ENCODE measurements at places on chromosomes 2 and 18. TPM values are rescaled to one million over a fixed set of nuclear protein-coding genes. Genes with fewer than 3 reads are reported as not detected.

KCNG3 gene
- total RNA-seq = 0.88 TPM

GAREM1 gene
- 20.7 TPM for total RNA-seq

PPM1B gene
- total RNA-seq = 39.8 TPM

LYPD6B gene
- total RNA-seq = 40.1 TPM

DTNB gene
- total RNA-seq = 11.8 TPM

REG3G gene
- 0.33 TPM for total RNA-seq

COLEC12 gene
- total RNA-seq = 61.3 TPM

CPS1 gene
- total RNA-seq = 33.2 TPM

MYO7B gene
- 5.0 TPM for total RNA-seq

RHOB gene
- 82.8 TPM for total RNA-seq

FAP gene
- 27.3 TPM for total RNA-seq

GRCh38 chr2:113105047-113105785 is 22.2 kb upstream of the IL1RN start:
- H3K27me3 ChIP-seq = peaks cover 19% of the 10 kb centered on the region
- no peak for DNase-seq
- H3K27ac ChIP-seq = no peak overlapping the region
- no peak overlapping the region for H3K4me3 ChIP-seq
- H3K36me3 ChIP-seq = no peaks in the 10 kb centered on the region
- no peaks in the 10 kb centered on the region for H3K4me1 ChIP-seq

- no peaks in the 10 kb centered on the region for H3K36me3 ChIP-seq
- H3K4me3 ChIP-seq = no peak overlapping the region
- no peaks in the 10 kb centered on the region for H3K27me3 ChIP-seq
- H3K27ac ChIP-seq = no peak overlapping the region
- H3K4me1 ChIP-seq = peaks cover 14% of the 10 kb centered on the region
These were observed 177.9 kb upstream of the LRP1B start for GRCh38 chr2:142308744-142309143.

DNA sequence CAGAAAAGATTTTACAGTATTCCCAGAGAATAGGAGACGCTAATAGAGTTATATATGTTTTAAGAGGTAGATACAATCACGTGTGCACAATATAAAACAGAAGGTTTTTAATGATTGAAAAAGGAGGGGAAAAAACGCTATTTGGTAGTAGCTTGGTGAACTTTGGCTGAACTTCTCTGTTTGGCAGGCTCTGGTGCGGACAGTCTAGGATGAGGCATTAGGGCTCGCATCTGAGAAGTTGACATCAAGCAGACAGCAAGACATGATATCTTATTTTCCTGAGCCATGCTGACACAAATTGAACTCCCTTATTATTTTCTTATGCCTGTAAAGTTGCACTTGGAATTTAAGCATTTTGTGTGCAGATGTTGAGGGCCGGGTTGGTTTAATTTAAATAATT is 176.6 kb downstream of the EN1 start:
- peaks cover 27% of the 10 kb centered on the region for H3K4me1 ChIP-seq
- H3K4me3 ChIP-seq = no peak overlapping the region
- no peak for DNase-seq

- peaks cover 12% of the 10 kb centered on the region for H3K36me3 ChIP-seq
- no peaks in the 10 kb centered on the region for H3K27me3 ChIP-seq
- no peak overlapping the region for H3K4me3 ChIP-seq
- no peak for DNase-seq
These were observed 37.4 kb upstream of the CYP20A1 start for GRCh38 chr2:203201426-203201825.

GRCh38 chr2:71473346-71474031 is 20.1 kb downstream of the DYSF start:
- H3K4me3 ChIP-seq = no peak overlapping the region
- H3K27ac ChIP-seq = no peak overlapping the region
- H3K27me3 ChIP-seq = peaks cover 18% of the 10 kb centered on the region
- no peak for DNase-seq

DNA sequence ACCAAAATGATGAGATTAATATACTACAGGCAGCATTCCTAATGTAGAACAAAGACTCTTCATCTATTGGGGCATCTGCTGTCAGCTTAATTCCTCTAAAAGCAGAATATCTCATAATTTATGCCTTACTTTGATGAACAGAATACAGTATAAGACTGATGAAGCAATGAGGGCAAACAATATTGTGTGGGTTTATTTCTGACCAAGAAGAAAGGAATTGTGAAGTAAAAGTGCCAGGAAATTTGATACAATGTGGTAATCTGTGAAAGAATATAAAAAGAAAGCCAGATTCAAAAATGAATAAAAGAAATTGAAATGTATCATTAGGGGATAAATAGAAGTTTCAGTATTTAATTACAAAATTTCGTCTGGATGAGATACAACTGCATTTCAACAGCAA is 78.8 kb upstream of the TTC21B start:
- H3K4me3 ChIP-seq = no peak overlapping the region
- H3K36me3 ChIP-seq = no peaks in the 10 kb centered on the region
- no peak for DNase-seq
- no peak overlapping the region for H3K27ac ChIP-seq
- no peaks in the 10 kb centered on the region for H3K27me3 ChIP-seq
- no peaks in the 10 kb centered on the region for H3K4me1 ChIP-seq

GRCh38 chr2:122681626-122682025 is 926.2 kb downstream of the TSN start:
- no peak for DNase-seq
- peaks cover 3% of the 10 kb centered on the region for H3K27me3 ChIP-seq
- H3K4me3 ChIP-seq = no peak overlapping the region
- no peaks in the 10 kb centered on the region for H3K36me3 ChIP-seq
- H3K4me1 ChIP-seq = no peaks in the 10 kb centered on the region
- no peak overlapping the region for H3K27ac ChIP-seq

GRCh38 chr2:105375001-105375561 is 23.8 kb downstream of the FHL2 start:
- DNase-seq = no peak
- H3K27ac ChIP-seq = peak overlapping the region; percentile 44
- H3K27me3 ChIP-seq = no peaks in the 10 kb centered on the region
- H3K4me1 ChIP-seq = peaks cover 49% of the 10 kb centered on the region

- no peaks in the 10 kb centered on the region for H3K4me1 ChIP-seq
- no peak overlapping the region for H3K27ac ChIP-seq
- no peak overlapping the region for H3K4me3 ChIP-seq
- H3K36me3 ChIP-seq = no peaks in the 10 kb centered on the region
- H3K27me3 ChIP-seq = peaks cover 4% of the 10 kb centered on the region
- no peak for DNase-seq
These were observed 17.1 kb upstream of the OSBPL6 start for GRCh38 chr2:178177066-178177679.

DNA sequence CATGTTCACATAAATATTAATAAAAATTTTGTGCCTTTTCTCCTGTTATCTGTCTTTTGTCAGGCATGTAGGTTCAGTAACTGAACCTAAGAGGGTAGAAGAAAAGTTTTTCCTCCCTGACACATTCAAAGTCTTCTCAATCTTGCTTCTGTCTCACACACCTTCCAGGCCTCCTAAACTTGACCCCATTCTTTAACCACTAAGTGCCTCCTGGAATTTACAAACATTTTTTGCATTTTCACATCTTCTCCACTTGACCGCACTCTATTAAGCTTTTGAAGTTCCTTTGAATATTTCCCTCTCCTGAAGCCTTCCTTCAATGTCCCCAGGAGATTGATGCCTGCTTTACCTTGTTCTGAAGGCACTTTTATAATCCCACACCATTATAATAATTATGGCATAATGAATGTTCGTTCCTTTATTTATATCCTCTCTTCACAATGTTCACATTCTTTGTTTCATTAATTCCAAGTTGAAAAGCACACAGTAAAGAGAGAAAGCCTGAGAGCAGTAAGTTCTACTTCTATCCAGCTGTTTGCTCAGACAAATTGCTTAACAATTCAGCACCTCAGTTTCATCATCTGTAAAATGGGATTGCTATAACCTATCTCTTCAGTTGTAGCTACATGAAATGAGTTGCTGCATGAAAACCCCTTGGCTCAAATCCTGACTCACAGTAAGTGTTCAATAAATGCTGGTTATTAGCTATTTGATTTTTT is 184.8 kb upstream of the KLHL29 start:
- H3K27ac ChIP-seq = no peak overlapping the region
- H3K4me3 ChIP-seq = no peak overlapping the region
- no peaks in the 10 kb centered on the region for H3K27me3 ChIP-seq
- no peaks in the 10 kb centered on the region for H3K36me3 ChIP-seq

- no peak overlapping the region for H3K4me3 ChIP-seq
- no peak overlapping the region for H3K27ac ChIP-seq
- peaks cover 5% of the 10 kb centered on the region for H3K36me3 ChIP-seq
- peaks cover 5% of the 10 kb centered on the region for H3K4me1 ChIP-seq
- no peaks in the 10 kb centered on the region for H3K27me3 ChIP-seq
- DNase-seq = no peak
These were observed 16.3 kb upstream of the GTF2A1L start for GRCh38 chr2:48601349-48601748.

- no peak for DNase-seq
- H3K27me3 ChIP-seq = peaks cover 18% of the 10 kb centered on the region
- H3K4me1 ChIP-seq = peaks cover 5% of the 10 kb centered on the region
- H3K4me3 ChIP-seq = no peak overlapping the region
- no peak overlapping the region for H3K27ac ChIP-seq
These were observed 174.2 kb downstream of the MIB1 start for GRCh38 chr18:21914739-21915319.

GRCh38 chr2:9249020-9249800 is 42.6 kb downstream of the ASAP2 start:
- peaks cover 4% of the 10 kb centered on the region for H3K36me3 ChIP-seq
- no peak for DNase-seq
- H3K27ac ChIP-seq = no peak overlapping the region
- H3K27me3 ChIP-seq = no peaks in the 10 kb centered on the region

DNA sequence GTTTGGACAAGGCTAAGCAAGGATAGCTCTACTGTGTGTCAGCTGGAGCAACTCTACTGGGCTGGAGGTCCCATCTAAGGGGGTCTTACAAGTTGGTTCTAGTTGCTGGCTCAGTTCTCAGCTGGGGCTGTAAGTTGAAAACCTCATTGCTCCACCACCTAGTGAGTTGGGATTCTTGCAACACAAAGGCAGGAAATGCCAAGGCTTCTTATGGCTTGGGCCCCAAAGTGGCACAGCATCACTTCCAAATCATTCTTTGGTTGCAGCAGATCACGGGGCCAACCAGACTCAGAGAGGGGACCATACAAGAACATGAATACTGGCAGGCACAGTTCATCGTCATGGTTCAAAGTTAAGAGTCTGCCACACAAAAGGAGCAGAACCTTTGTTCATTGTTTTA is 332.7 kb downstream of the LRRTM1 start:
- H3K4me3 ChIP-seq = no peak overlapping the region
- peaks cover 4% of the 10 kb centered on the region for H3K4me1 ChIP-seq
- H3K36me3 ChIP-seq = no peaks in the 10 kb centered on the region
- DNase-seq = no peak
- H3K27ac ChIP-seq = no peak overlapping the region
- no peaks in the 10 kb centered on the region for H3K27me3 ChIP-seq

DNA sequence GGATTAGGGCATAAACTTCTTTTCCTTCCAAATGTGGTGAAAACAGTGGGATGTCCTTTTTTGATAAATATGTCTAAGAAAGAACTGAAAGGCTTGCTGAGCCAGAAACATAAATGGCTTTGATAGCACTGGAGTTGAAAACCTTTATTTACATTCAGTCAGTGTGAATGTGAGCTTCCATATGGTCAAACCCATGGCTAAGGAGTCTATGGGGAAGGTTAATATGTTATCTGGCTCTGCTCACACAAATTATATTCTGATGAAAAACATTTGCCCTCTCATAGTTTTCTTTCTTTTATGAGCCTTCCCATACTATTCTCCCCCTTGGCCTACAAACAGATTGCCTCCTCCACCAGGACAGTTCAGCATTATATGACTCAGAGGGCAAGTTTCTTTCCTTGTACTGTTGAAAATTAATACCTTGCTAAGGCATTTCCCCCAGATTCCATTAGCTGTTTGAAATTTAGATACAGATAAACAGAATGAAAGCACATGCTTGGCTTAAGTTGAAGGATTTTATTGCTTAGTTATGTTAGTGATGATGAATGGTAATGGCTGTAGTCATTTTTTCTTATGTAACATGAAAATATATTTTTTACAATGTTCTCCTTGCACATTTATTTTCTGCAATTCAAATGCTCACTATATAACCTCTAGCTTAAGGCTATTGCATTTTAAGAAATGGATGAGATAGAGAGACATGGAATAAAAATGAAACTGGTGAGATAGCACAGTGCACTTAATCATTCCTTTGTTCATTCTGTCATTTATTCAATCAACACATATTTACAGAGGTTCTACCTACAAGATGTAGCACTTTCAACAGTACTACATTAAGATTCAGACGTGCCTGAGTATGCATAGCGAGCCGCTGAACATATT is 544.1 kb downstream of the LRRTM4 start:
- no peak overlapping the region for H3K4me3 ChIP-seq
- peaks cover 24% of the 10 kb centered on the region for H3K4me1 ChIP-seq
- H3K27me3 ChIP-seq = no peaks in the 10 kb centered on the region
- H3K36me3 ChIP-seq = no peaks in the 10 kb centered on the region
- H3K27ac ChIP-seq = no peak overlapping the region

GRCh38 chr2:20937353-20937752 is 106.5 kb downstream of the APOB start:
- H3K4me3 ChIP-seq = no peak overlapping the region
- DNase-seq = no peak
- H3K27ac ChIP-seq = no peak overlapping the region
- H3K36me3 ChIP-seq = no peaks in the 10 kb centered on the region
- H3K27me3 ChIP-seq = peaks cover 33% of the 10 kb centered on the region

GRCh38 chr18:68362907-68363306 is 352.0 kb downstream of the TMX3 start:
- no peaks in the 10 kb centered on the region for H3K4me1 ChIP-seq
- H3K36me3 ChIP-seq = no peaks in the 10 kb centered on the region
- DNase-seq = no peak
- H3K4me3 ChIP-seq = no peak overlapping the region

GRCh38 chr2:239206042-239206441 is 194.8 kb downstream of the HDAC4 start:
- H3K4me1 ChIP-seq = peaks cover 26% of the 10 kb centered on the region
- no peak overlapping the region for H3K27ac ChIP-seq
- DNase-seq = no peak
- H3K27me3 ChIP-seq = no peaks in the 10 kb centered on the region
- no peaks in the 10 kb centered on the region for H3K36me3 ChIP-seq

Data from type B pancreatic cell (in vitro differentiated cells).